ENCODE measurements at places on chromosomes 2 and 18.

GRCh38 chr2:105081006-105081601 is 43.2 kb downstream of the MRPS9 start:
- no peak for DNase-seq

- no peak for DNase-seq
Observed at GRCh38 chr2:204695506-204695905, 150.2 kb downstream of the PARD3B start.

DNA sequence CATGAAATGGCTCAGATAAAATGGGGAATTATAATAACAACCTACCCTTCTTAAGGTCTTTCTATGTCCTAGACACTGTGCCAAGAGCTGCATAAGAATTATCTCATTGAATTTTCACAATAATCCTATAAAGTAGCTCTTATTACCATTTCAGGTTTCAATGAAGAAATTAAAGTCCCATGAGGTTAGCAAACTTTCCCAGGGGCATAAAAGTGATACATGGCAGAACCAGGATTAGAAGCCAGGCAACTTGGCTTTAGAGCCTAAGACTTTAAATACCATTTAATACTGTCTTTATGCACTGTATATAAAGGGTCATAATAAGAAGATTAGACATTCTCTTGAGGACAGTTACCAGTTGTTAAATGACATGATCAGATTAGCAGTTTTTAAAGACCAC is 130.1 kb downstream of the GCA start:
- no peak for DNase-seq

- no peak for DNase-seq
Observed at GRCh38 chr2:100197631-100198153, 55.3 kb upstream of the AFF3 start.

DNA sequence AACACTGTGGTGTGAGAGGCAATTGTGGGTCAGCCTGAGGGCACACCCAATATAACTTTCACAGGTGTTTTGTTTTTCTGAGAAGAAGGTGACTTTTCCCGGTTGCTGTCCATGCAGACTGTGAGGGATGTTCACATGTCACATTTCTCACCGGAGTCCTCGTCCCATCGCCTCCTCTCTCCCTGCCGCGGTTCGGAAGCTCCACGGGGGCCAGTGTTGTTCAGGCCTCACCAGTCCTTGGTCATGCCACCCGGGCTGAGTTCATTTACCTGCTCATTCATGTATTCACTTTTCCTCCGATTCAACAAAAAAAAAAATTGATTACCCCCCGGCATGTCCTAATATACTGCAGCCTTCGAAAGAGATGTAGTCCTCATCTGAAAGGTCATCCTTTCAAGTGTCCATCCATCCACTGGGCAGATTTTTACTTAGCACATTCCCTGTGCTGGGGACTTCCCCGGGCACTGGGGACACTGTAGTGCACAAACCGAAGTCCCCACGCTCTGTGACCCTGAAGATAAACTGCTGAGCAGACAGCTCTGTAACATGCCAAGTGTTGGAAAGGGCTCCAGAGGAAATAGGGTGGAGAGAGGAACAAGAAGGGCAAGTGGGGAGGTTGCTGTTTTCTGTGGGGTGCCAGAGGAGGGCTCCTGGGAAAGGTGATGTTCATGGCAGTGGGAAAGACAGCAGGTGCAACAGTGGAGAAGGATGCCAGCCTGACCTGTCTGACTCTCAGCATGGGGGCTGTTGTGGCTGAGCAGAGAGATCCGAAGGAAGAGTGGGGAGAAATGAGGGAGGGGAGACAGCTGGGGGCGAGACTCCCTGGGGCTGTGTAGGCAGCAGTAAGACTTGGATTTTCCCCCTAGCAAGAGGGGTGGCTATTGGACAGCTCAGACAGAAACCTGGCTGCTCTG is 22.4 kb downstream of the LRRFIP1 start:
- no peak for DNase-seq

DNA sequence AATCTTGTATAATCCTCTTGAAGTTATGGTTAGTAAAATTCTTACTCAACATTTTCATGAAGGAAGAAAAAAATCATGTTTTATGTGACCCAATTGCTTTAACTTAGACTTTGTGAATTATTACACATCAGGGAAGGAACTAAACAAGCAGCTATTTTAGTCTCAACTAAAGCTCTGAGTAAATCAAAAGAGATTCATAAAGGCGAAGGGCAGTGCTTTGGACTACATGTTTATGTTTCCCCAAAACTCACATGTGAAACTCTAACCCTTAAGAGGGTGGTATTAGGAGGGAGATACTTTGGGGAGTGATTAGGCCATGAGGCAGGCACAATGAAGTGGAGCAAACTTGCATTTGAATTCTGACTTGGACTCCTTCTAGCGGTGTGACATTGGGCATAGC is 283.7 kb upstream of the POU3F3 start:
- no peak for DNase-seq

DNA sequence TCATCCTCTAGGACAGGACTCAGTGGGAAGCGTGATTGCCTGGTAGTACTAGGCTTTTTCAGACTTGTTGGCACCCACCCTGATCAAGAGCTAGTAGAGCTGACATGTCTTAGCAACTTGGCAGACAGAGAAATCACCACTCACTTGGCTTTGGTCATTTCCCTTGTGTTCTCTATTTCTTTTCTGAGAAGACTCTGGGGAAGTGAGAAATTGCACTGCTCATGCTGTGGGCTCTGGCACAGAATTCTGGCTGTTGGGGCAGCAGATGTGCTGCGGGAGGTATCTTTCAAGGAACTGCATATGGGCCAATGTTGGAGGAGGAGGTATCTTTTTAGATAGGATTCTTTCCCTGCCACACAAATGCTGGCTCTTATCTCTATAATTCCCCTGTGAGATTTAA is 529.1 kb upstream of the MEX3C start:
- no peak for DNase-seq

GRCh38 chr2:166700079-166700478 is 188.2 kb upstream of the XIRP2 start:
- no peak for DNase-seq

DNA sequence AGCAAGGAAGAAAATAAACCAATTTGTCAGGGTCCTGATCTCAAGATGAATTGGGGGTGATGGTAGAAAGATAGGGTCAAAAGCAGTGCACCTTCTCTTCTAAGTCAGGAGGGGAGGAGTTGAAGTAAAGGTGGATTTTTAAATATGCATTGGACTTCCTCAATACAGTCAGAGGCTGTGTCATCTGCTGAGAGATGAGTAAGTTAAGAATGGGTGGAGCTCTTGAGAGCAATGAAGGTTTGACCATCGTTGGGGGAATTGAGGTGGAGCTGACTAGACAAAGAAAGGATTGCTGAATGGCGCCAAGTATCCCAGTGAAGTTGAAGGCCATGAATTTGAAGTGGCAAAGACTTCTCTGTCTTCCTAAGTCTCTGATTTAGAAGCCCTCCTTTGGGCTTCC is 18.4 kb upstream of the CPO start:
- no peak for DNase-seq

DNA sequence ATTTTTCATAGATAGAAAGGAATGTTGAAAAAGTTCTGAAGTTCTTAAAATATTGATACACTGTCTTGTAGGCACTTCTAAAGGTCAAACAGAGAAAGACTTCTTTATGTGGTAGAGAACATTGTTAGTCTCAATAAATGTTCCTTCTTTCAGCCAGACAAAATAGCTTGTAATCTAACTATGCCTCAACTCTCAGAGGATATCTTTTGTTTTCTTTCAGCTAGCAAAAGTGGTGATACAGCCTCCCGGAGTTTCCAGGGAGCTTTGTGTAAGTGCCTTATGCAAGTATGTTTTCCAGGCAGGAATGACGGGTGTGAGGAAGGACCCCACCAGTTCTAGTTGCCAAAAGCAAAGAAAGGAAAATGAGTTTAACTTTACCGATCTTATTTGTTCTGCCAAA is 452.1 kb upstream of the ST6GAL2 start:
- no peak for DNase-seq

GRCh38 chr2:69988086-69988635 is 26.7 kb upstream of the ASPRV1 start:
- no peak for DNase-seq

GRCh38 chr18:64539847-64540246 is 391.0 kb upstream of the LINC00305 start:
- DNase-seq, result no peak

- no peak for DNase-seq
Observed at GRCh38 chr18:72160510-72161445, 383.4 kb downstream of the CBLN2 start.

DNA sequence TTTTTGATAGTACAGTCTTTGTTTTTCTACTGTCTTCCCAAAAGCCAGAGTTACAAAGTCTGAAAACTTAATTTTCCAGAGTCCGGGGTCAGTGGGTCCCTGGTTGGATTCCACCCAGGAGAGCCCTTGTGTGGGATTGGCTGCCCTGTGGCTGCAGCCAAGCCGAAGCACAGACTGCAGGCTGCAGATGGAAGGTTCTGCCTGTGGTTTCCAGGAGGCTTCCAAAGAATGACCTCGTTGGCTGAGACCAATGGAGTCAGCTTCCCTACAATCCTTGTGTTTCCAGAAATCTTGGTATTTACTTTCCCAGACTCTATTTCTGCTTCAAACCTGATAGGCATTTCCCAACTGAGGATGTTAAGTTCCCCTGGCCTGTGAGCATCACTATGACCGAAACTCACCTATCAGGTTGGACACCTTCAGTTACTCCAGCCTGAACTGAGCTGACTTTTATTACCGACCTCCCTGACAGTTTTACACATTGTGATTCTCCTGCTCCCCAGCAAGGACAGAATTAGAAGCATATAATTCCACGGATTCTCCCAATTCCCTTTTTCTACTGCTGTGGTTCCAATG is 117.5 kb upstream of the CCDC68 start:
- DNase-seq, result no peak

DNA sequence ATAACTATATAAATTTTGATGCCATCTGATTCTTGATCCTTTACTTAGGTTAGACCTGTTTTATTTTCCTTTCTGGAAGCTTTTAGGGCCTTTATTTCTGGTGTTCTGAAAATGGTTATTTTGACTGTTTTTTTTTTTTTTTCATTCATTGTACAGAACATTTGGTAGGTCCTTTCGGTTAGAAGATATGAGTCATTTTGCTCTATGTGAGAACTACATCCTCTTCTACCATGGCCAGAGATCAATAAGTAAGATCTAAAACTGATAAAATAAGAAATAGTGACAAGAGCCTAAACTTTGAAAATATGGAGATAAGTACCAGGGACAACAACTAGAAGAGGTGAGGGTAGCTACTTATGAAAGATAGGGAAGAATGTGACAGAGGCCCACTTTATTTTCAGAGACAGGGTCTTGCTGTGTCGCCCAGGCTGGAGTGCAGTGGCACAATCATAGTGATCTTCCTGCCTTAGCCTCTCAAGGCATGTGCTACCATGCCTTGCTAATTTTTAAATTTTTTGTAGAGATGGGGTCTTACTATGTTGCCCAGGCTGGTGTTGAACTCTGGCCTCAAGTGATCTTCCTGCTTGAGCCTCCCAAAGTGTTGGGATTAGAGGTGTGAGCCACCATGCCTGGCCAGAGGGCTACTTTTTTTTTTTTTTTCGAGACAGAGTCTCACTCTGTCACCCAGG is 66.5 kb downstream of the EIF2AK3 start:
- DNase-seq, result no peak

DNA sequence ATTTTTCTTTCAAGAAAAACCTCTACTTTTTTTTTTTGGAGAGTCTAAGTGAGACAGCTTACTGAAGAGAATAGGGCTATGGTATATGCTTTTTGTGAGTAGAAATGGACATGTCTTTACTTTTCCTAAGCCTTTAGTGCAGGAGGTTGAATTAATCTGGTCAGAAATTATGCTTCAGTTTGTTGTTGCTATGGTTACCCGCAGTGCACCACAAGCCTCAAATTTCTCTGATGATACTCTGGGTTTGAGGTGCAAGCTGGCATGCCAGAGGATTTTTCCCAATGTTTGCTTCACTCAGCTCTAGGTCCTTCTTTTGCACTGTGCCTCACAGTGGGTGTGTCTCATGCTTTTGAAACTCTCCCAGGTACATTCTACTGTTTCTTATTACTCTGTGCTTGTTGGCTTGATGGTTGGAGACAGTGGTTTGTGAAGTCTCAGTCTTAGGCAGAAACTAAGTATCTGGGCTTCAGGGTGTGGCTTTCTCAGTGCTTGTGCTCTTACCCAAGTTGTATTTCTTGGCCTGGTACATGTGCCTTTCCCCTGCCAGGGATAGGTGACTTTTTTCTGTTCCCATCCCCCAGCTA is 278.3 kb downstream of the RBM43 start:
- DNase-seq, result no peak

DNA sequence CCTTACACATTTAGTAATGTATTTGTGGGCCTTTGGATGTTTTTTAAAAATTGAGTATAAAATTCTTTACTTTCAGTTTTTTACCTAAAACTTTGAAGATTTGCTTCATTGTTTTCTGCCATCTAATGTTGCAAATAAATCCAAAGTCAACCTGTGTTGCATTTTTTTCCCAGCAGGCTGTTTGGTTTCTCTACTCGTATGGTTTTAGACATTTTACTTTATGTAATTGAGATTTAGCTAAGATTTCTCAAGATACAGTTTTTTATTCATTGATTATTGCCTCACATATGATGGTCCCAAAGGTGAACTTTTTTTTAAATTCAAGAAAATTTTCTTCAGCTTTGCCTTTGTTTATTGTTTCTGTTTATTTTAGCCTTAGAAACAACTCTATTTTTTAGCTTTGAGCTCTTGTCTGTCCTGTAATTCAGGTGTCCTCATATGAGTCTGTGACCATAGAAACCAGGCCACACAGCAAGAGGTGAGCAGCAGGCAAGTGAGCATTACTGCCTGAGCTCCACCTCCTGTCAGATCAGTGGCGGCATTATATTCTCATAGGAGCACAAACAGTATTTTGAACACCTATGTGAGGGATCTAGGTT is 53.4 kb upstream of the TBR1 start:
- DNase-seq, result no peak

GRCh38 chr18:74463254-74463653 is 6.1 kb upstream of the DIPK1C start:
- no peak for DNase-seq

- no peak for DNase-seq
Observed at GRCh38 chr2:219335373-219335786, 2.8 kb upstream of the RESP18 start.

- no peak for DNase-seq
Observed at GRCh38 chr2:69948032-69948962, 13.1 kb downstream of the ASPRV1 start.

DNA sequence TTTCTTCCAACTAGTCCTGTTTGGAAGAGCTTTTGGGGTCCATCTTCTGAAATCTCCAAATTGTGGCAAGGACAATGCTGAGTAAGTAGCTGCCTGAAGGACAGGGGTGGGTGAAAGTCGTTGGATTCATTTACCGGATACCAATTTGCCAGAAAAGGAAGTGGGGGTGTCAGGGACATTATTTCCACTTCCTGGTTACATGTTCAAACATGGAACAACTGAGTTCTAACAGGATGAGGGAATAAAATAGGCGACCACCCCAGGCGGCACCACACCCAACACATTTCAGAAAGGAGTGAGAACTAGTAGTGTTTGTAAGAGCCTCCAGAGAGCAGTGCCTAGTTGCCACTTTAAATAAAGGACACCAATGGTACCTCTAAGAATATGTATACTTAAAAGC is 158.6 kb upstream of the SERTAD2 start:
- no peak for DNase-seq

DNA sequence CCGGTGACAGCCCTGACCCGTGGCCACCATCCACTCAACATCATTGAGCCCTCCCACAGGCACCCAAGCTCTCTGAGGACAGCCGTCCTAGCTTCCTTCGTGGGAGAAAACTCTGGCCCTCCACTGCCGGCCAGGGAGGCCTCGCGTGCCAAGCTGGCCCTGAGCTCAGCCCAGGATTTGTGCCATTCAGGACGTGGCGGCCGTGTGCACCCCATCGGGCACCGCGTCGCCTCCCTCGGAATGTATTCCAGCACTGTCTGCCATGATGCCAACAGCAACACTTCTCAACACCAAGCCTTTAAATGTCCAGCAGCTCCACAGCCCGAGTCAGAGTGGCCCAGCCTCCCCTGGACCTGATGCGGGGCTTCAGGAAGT is 35.7 kb downstream of the ZNF516 start:
- DNase-seq, result no peak

All from cortex of kidney (tissue), 1 donor.